ENCODE measurements at places on chromosomes 3 and 15.
A peak's percentile ranks its signal among the peaks of the same experiment; 100 is the strongest.

GRCh38 chr3:10815487-10815886 is 541 bp upstream of the SLC6A11 start:
- no peak for DNase-seq

GRCh38 chr15:80384432-80384831 is 19.8 kb upstream of the ARNT2 start:
- no peak for DNase-seq

DNA sequence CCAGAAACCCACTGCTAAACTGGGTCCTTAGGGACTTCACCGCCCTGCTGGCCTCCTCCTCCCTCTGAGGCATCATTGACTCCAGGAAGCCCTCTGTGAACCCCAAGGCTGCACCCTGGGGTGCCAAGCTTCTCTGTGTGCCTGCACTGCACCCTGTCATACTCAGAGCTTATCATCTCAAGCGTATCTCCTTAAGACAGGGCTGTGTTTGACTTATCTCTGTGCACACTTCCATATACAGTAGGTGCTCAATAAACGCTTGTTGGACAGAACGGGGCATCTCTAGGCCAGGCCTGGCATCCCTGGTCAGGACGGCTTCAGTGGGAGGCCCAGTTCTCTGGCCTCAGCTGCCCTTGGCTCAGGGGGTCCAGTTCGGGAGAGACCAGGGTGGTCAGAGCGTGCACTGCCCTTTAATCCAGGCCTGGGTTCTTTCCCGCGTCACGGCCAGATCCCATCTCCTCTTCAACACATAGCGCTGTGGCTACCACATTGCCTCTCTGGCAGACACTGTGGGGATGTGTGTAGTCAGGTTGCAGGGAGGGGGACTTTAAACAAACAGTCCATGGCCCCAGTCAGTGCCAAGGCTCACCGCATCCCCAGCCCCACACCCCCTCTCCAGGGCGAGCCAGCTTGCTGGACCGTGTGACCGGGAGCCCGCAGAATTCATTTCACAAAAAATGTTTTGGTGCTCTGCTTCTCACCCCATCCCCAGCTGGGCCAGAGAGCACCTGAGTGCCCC is 33.4 kb downstream of the MAGEF1 start:
- DNase-seq: no peak

GRCh38 chr15:80461356-80462095 is 57.3 kb downstream of the ARNT2 start:
- no peak for DNase-seq

- DNase-seq: peak; percentile 19
Observed at GRCh38 chr15:70947351-70948335, 55.0 kb downstream of the LRRC49 start.

DNA sequence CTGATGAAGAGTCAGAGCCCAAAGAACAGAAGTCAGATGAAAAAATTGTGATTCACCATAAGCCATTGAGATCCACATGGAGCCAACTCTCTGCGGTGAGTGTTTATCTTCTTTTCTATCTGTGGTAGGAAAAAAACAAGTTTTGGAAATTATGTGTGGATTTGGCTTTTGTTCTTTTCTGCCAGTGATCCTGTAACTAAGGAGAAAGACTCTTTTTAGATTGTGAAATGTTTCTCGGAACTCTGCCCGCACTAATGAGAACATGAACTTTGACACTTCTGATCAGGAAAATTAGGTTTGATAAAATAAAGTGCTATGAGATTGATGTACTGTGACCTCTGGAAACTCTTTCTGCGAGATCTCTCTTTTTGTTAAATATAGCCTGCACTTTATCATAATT is 8.4 kb downstream of the ARHGEF26 start:
- DNase-seq: no peak

GRCh38 chr15:91912336-91912735 is 58.8 kb downstream of the SLCO3A1 start:
- no peak for DNase-seq

GRCh38 chr15:100255644-100256043 is 86.1 kb downstream of the ADAMTS17 start:
- no peak for DNase-seq

DNA sequence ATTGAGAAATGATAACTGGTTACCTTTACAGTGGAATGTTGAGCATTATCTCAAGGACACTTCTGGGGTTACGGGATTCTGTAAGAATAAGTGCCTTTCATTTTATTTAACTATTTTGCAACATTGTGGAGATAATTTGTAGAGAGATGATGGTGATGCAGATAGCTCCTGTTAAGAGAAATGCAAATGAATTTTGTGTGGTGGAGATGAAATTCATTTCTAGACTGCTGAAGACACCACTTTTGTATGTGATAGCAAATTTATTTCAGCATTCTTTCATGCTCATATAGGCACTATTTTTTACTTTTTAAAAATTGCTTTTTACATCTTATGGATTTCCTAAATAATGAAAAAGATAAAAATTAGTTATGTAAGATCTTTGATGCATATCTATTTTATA is 463.3 kb upstream of the CBLB start:
- DNase-seq: no peak

DNA sequence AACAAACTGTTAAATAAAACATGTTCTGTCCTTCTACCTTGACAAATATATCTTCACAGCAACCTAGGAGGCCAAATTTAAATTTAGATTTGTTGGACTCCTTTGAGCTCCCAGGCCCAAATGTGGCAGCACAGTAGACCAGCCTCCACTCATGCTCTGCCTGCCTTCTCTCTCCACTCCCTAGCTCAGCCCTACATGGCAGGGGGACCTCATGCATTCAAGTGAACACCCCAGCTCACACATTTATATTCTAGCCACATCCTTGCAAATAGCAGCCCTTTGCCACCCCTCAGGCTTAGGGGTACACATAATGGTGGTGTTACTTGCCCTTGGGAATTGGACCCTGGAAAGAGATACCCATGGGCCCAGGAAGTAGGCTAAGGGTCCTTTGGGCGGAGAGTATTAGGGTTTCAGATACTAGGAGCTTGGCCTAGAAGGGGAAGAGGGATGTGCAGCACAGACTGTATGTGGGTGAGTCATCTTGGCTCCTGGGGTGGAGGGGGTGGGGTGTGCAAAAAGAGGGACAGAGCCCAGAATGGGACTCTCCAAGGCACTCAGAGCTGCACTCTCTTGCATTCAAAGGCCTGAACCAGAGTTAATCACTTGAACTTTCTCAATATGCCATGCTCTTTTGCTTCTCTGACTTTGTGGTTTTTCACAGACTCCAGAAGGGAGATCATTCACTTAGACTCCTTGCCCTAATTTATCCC is 268.4 kb upstream of the ROPN1 start:
- DNase-seq: no peak

DNA sequence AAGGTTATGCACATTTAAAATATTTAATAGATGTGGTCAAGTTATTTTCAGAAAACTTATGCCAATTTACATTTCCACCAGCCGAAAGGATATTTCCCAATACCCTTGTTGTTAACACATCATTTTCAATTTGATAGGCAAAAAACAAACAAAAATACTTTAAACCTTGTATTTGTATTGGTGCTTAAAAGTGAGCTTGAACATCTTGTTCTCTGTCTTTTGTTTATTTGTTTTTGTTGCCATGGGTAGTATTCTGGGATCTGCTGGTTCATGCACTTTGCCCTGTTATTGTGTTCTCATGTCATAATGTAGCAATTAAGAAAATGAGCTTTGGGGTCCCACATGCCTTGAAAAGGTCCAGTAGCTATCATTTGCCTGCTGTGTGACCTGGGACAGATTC is 191.4 kb downstream of the LRTM1 start:
- no peak for DNase-seq

- DNase-seq: no peak
Observed at GRCh38 chr3:167852216-167852615, 116.7 kb downstream of the SERPINI1 start.

DNA sequence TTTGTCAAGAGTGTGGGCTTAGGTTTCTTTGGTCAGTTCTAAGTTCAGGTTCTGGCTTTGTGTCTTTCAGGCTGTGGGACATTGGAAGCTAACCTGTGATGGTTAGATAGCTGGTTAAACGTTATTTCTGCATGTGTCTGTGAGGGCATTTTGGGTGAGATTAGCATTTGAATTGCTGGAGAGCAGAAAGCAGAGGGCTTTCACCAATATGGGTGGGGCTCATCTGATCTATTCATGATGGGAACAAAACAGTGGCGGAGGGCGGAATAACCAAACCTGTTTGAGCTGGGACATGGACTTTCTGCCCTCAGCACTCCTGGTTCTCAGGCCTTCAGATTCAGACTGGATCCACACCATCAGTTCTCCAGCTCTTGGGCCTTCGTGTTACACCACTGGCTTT is 195.4 kb downstream of the KLF13 start:
- no peak for DNase-seq

- DNase-seq: no peak
Observed at GRCh38 chr3:59235634-59236012, 185.8 kb upstream of the CFAP20DC start.

DNA sequence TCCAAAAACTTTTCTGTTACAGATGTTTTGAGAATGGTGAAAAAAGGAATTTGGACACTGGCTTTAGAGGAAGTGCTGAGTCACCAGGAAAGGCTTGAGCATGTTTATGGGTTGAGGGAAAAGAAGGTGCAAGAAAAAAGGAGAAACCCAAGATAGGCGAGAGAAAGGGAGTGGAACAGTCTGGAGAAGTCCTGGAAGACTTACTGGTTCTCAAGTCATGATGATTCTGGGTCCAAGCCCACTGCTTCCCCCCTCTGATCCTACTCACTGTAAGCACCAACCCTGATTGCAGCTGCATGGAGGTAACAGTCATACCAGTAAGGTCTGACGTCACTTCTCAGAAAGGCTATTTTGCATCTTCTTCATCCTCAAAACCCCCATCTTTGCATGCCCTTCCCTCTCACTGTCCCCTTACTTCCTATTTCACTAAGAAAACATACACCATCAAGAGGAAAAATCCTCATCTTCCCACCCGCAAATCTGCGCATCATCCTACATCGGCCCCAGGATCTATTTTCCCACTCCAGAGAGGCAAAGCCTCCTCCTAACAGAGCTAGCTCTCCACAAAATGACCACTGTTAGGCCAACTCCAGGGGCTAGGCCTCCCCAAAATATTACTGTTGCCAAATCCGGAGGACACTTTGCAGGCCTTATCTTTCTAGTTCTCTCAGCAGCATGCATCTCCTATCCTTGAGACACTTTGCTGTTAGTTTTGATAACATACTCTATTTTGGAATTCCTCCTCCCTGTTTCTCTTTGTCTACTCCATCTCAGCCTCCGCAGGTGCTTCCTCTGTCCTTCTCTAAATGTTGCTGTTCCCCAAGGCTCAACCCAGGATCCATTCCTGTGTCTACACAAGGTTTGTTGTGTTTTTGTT is 3.2 kb upstream of the ATP13A3 start:
- peak; percentile 63 for DNase-seq

DNA sequence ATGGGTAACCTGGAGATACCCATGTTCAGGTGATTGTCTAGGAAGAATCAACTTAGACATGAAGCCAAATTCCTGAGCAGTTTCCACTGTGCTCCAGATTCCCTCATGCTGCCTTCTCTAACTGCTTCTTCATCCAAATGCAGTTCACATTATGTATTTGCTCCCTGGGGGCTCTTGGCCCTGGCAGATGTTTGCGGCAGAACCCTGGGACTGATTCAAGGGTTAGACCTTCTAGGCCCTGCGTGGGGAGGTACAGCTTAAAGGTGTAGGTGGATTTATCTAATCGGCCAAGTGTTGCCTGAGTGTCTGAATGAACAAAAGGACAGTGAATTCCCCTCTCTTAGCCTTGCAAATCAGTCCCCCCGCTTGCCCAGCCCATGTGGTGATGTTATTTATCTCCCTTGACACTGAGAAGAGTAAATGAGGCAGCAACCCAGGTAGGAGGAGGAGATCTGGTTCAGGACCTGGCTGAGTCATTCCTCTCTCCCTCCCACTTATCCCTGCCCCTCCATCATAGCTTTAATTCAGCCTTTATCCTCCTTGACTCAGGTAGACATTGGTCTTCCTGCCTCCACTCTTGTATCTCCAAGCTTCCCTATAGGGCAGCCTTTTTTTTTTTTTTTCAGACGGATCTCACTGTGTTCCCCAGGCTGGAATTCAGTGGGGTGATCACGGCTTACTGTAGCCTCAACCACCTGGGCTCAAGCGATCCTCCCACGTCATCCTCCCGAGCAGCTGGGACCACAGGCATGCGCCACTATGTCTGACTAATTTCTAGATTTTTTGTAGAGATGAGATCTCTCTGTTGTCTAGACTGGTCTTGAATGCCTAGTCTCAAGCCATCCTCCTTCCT is 54.8 kb downstream of the MAGEF1 start:
- DNase-seq: no peak

DNA sequence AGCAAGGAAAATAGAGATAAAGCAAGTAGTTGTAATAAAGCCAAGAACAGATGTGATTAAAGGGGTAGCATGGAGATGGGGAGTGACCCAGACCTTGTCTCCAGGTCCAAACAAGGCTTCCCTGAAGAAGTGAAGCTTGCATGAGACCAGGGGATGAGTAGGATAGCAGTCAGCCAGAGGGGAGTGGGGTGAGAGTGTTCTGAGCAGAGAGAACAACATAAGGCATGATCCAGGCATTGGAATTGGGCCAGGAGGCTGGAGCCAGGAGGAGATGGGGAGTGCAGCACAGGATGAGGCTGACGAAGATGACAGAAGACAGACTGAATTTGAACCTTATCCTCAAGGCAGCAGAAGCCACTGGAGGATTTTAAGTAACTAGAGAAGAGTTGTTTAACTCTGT is 7.2 kb downstream of the TMOD2 start:
- no peak for DNase-seq

DNA sequence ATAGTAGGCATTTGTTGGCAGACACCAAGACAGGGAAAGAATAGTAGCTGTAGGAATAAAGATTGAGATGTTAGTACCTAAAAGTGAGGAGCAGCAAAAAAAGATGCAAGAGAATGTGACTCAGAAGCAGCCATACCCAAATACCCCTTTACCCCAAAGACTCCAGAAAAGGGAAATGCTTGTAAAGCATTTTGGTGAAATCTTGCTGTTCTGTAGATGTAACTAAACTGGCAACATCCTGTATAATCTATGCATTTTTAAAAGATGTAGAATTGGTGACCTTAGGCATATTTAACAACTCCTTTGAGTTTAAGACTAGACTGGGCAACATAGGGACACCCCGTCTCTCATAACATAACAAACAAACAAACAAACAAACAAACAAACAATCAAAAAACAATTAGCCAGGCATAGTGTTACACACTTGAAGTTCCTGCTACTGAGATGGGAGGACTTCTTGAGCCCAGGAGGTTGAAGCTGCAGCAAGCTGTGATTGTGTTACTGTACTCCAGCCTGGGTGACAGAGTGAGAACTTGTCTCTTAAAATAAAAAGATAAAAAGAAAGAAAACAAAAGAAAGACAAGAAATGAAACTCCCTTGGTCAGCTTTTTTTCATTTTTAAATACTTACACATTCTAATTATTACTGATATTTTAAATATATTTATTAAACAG is 361.5 kb upstream of the KCNH8 start:
- no peak for DNase-seq

DNA sequence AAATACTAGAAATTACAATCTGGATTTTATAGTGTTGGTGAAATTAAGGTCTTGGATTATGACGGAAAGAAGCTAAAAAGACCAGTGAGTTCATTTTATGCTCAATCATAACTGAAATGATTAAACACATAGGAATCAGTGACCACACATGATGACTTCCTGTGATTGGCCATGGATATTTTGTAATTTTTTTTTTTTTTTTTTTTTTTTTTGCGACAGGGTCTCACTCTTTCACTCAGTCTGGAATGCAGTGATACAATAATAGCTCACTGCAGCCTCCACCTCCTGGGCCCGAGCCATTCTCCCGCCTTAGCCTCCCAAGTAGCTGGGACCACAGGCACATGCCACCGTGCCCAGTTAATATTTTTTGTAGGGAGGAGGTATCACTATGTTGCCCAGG is 47.4 kb downstream of the PAQR5 start:
- no peak for DNase-seq

Measured in endothelial cell of umbilical vein (primary cell).